ENCODE measurements at places on chromosomes 5 and 9.

GRCh38 chr5:33362915-33363314 is 77.8 kb upstream of the TARS1 start:
- no peak for DNase-seq

DNA sequence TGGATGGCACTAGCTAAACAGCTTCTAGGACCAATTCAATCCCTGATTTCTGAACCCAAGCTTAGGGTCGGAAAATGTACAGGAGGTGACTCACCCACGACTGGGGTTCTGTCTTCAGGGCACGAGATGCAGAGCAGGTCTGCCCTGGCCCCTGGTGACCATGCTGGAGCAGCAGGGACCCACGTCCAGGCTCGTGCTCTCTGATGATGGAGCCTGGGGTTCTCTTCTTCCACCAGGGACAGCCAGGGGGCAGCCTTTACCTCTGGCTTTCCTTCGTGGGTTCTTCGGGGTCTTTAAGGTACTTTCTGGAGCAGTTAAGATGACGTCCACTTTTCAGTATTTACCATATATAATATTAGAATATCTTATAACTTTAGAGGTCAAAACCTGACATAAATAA is 2.1 kb downstream of the CFAP77 start:
- no peak for DNase-seq

DNA sequence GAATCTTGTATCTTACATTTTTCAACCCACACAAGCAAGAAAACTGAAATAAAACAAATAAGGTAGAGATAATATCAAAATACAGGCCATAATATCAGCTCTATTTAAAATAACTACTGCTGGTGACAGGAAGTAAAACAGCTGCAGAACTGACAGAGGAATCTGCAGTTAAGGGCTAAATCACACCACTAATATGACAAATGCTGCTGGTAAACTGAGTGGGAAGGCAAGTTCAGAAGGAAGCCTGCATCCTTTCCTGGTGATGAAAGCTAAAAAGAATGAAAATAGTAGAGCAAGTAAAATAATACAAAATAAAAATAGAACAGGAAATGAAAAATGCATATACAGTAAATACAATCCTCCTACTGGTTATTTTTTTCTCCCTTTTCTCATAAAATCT is 1293.7 kb upstream of the C9orf72 start:
- no peak for DNase-seq

- DNase-seq: no peak
These were observed 83.5 kb downstream of the SLC1A1 start for GRCh38 chr9:4573634-4574389.

GRCh38 chr5:172123269-172123692 is 64.7 kb downstream of the STK10 start:
- DNase-seq: no peak

DNA sequence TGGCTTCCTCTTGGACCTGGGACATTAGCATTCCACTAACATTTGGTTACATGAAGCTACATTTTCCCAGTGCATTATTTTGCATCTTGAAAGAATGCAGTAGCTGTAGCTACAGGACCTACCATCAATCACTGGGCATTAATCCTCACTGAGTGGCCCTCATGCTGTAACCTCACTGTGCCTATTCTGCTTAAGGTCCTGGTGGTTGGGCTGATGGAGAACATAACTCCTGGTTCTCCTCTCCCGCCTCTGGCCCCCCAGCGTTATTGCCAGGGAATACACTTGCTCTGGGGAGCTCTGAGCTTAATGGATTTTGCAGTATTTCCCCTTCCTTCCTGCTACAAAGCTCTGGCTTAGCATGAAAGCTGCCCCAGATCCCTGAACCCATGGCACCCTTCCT is 111.5 kb upstream of the EQTN start:
- no peak for DNase-seq

DNA sequence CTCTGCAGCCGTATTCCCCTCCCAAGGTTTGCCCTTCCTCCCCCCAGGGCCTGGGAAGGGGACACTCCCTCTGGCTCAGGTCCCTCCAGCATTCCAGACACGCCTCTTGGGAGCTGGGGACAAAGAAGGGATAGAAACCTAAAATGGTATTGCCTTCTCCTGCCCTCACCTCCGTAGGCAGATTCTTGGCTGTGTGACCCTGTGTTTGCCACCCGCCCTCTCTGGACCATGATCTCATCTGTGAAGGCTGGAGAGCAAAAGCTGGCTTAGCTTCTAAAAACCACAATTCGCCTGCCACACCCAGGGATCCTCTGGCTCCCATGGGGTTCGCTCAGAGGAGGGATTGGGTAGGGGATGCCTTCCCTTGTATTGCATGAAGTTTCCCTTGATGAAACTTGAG is 7.7 kb downstream of the AQP3 start:
- DNase-seq: no peak

GRCh38 chr9:89955626-89956025 is 350.8 kb downstream of the GADD45G start:
- no peak for DNase-seq

- no peak for DNase-seq
These were observed 33.5 kb upstream of the HSPB3 start for GRCh38 chr5:54421976-54422375.

DNA sequence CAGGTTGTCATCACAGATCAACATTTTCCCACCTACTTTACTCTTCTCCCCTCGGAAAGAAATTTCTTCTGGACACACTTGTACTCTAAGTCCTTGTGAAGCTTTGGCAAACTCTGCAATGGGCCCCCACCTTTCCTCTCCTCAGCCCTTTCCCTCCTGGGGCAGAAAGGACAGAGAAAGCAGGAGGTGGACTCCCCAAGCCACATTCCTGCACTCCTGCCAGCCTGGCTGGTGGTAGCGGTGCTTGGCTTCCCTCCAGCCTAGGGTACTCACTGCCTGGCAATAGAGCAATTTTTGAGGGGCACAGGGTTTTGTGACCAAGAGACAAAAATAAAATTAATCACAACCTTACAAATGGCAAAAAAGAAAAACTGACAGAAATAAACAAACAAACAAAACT is 451.4 kb downstream of the ZSWIM6 start:
- no peak for DNase-seq

GRCh38 chr5:132094393-132095076 is 20.9 kb downstream of the CSF2 start:
- no peak for DNase-seq

DNA sequence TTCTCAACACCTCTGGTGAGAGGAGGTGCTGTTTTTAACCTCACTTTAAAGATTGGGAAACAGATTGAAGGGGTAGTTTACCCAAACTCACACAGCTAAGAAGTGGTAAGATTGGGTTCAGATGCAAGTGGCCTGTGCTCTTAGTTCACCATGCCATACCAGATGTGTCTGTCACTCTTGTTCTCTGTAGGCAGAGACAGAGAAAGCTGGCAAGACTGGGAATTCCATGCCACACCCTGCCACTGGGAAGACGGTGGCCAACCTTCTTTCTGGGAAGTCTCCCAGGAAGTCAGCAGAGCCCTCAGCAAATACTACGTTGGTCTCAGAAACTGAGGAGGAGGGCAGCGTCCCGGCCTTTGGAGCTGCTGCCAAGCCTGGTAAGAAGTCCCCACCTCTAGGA is 11.0 kb downstream of the TCOF1 start:
- DNase-seq: no peak

DNA sequence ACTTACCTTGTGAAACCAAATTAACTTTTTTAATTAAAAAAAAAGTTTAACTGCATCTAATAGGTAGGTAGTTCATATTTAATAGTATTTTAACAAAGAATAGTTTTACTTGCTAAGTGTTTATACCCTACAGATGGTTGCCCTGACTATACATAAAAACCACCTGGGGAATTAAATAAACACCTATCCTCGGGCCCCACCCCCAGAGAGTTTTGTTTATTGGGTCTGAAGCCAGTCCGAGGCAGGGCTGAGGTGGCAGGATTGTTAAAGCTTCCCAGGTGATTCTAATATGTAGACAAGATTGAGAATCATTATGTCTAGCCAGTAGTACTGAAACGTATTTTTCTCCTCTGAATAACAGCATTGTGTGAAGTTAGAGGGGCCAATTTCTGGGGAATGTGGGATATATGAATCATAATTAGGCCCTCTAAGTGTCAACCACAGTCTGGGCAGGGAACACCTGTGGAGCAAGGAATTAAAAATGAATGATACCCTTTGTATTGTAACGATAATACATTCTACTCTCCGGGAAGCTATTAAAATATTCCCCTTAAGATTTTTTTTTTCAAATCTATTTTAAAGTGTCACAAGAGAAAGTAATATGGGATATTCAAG is 5.6 kb upstream of the PAM start:
- DNase-seq: no peak

DNA sequence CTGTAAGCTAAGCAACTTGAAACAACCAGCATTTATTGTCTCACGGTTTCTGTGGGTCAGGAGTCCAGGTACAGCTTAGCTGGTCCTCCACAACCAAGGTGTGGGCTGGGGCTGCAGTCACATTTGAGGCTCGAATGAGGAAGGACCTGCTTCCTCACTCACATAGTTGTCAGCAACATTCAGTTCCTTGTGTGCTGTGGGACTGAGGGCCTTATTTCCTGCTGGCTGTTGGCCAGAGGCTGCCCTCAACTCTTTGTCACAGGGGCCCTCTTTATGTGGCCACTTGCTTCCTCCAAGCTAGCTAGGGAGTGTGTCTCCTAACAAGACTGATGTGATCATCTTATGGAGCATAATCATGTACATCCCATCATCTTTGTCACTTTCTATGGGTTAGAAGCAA is 29.2 kb upstream of the SEMA4D start:
- DNase-seq: no peak

- DNase-seq: no peak
These were observed 127.5 kb upstream of the RETREG1 start for GRCh38 chr5:16744164-16744880.

GRCh38 chr9:27194401-27195091 is 85.5 kb downstream of the TEK start:
- DNase-seq: no peak

DNA sequence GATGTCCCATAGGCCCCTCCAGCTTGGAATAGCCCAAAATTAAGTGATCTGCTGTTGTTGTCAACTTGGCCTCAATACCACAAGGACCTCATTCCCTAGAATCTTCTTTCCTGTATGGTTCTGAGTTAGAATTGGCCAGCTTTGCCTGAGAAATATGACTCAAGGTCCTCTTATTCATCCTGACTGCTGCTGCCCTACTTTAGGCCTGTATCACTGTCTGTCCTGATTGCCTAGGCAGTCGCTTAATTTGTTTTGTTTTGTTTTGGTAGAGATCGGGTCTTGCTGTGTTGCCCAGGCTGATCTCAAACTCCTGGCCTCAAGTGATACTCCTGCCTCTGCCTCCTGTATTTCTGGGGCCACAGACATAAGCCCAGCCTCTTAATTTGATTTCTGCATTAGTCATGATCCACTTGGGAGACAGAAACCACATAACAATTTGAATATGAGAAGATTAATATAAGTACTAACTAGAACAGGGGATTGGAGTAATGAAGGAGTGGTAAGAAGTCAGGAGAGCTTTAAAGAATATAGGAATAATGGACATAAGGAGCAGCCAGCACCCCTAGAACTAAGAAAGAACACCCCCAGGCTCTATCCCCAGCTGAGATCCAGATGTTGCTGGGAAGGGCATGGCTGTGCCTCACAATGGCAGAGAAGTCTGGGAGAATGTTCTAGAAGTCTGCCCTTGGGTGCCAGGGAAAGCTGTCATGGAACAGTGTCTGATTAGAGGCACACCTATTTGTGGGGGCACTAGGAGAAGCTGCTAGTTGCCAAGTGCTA is 4.6 kb downstream of the TEX53 start:
- DNase-seq: no peak

DNA sequence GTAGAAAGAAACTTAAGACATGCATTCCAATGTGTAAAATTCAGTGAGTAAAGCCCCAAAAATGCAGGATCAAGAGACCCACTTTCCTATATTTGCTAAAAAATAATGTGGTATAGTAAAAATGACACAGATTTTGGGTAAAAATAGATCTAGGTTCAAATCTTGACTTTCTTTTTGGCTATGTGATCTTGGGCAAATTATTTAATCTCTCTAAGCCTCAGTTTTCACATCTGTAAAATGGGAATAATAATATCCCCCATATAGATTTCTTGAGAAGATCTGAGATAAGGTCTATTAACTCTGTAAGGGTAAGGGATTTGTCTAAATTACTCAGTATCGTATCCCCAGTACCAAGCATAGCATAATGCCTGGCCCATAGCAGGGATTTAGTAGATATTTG is 172.3 kb downstream of the CARTPT start:
- DNase-seq: no peak

- no peak for DNase-seq
These were observed 72.8 kb upstream of the COL5A1 start for GRCh38 chr9:134568811-134569210.

DNA sequence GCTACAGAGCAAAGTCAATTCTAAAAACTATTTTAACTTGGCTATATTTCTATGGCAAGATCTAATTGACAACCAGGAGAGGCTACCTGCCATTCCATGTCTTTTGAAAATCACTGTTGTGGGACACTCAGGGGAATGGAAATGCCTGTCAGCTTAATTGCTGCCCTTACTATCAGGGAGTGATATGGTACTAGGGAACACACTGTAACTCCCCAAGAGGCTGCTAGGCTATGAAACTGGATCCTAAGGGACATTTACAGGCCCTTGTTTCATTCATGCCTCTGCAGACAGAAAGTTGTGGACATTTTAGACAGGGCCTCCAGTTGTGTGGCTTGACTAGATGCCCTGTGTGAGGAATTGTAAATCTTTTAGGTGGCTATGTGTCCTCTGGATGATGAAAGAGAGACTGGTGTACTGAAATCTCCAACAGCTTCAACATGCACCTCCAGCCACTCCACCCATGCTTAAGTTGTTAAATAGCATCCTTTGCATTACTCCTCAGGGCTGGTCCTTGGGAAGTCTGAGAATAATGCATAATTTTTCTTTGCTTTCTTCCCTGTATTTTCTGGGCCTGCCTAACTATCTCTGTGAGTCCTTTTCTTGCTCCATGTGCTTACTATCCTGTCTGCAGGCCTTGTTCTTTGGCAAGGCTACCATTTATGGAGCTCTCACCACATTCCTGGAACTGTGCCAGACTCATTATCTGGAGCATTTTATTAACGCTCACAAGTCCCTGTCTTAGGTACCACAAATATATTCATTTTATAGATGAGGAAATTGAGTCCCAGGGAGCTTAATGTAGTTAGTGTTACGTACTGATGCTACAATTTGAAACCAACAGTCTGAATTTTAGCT is 3.2 kb downstream of the MROH2B start:
- no peak for DNase-seq

Data from stimulated activated CD8-positive, alpha-beta memory T cell treated with anti-CD3 and anti-CD28 coated beads, Interleukin-2, amount 100 ng/mL, for 1 hour (primary cell).